ENCODE measurements at places on chromosomes 11 and 22.

- no peak for DNase-seq
Measured at GRCh38 chr11:115626414-115626813, 122.2 kb upstream of the CADM1 start.

DNA sequence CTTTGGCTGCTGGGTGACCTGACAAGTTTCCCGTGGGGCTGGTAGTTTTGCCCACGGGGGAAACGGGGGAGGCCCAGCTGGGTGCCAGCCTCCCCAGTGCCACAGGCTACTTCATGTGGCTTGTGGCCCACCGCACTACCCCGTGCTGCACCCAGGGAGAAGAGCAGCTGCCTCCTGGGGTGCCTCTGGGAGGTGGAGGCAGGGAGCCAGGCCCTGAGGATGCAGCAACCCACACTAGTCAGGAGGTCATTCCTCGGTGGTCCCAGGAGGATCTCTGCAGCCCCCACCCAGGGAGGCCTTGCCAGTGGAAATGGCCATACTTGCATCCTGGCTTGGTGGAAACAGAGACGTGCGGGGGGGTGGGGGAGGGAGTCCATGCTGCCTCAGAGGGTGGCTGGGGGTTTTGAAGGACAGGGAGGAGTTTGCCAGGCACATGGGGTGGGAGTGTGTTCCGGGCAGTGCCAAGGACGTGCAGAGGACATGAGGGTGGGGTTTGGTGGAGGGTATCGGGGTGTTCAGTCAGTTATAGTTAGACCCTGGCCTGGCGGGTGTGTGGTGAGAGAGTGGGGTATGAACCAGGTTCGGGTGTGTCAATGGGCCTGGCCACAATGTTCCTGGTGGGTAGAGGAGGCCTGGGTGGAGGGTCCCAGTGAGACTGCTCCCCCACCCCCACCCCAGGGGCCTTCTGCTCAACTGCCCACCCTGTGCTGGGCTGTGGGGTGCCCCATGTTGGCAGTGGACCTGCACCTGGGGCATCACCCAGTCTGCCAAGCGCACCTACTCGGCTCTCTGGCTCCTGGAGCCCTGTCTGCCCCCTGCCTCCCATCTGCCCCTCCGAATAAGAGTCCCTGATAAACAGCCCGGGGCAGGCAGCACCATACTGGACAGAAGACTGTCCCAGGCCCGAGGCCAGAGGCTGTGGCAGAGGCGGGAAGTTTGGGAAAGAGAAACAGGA, 3.8 kb downstream of the PIM3 start:
- peak; percentile 74 for DNase-seq

DNA sequence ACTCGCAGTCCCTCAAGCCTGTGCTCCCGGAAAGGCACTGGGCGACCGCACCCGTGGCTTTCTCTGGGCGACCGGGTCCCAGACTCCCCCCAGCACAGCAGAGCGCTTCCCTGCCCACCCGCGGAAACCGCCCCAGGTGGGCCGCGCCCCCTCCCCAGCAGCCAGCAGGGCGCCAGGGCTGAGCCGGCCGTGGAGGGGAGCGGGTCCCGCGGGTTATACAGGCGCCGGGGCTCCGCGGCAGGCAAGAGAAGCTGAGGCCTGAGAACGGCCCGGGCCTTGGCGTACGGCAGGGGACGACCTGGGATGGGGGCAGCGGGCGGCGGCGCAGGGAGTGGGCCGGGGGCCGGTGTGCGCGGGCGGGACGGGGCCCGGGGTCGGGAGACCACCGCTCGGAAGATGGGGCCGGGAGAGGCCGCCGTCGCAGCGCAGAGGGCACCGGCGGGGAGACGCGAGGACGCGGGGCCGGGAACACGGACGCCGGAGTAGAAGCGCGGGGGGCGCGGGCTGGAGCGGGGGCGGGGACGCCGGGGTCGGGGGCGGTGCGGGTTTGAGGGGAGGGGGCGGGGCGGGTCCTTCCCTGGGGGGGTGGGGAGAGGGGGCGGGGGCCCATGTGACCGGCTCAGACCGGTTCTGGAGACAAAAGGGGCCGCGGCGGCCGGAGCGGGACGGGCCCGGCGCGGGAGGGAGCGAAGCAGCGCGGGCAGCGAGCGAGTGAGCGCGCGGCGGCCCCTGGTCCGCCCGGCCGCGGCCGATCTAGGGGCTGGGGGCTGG, at the start of gene MDK:
Gene MDK (plus strand): TSS at position 622 of the 771 bp plus-strand sequence. CDS start 389 bp downstream, outside the sequence.
- peak; percentile 68 for DNase-seq

DNA sequence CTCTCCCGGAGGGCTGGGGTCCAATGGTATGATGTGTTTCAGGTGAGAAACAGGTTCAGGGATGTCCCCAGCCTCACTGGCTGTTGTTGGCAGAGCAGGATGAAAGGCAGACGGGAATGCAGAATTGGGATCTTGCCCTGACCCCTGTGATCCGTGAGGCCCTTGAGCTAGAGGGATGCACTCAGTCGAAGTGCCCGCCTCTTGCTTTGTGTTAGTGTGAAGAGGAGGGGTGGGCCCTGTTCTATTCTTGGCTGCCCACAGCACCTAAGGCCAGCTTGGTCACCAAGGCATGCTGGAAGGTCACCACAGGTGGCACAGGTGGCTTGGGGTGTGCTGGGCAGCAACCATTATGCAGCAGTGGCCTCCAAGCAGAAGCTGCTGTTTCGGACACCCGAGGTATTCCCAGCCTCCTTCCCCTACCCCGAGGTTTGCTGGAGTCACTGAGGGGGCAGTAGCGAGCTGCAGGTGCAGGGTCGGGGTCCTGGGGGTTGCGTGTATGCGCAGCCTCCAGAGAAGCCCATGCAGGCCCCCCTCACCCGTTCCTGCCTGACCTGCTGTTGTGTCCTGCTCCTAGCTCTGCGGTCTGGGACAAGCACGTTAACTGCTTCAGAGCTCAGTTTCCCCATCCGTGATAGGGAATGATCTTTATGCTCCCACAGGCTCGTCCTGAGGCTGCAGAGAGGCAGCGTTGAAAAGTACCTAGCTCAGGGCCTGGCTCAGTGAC, 13.0 kb downstream of the LRP5 start:
- DNase-seq, result no peak

DNA sequence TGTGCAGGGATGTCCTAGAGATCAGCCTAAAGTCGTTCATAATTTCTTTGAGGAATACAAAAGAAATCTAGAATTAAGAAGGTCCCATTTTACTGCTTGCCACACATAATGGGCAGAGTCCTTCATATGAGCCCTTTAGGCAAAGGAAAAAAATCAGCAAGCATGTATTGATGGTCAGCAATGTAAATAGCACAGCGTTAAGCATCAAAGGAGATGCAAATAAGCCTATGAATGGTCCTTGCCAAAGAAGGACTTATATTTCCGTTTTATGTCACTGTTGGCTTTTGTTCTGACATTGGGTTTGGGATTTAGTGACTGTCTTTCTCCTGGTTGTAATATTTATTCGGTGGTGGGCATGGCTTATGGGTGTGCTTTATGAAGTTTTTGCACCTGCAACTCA, 69.8 kb downstream of the CD44 start:
- no peak for DNase-seq

GRCh38 chr22:46421267-46421666, 85.8 kb downstream of the TRMU start:
- no peak for DNase-seq

DNA sequence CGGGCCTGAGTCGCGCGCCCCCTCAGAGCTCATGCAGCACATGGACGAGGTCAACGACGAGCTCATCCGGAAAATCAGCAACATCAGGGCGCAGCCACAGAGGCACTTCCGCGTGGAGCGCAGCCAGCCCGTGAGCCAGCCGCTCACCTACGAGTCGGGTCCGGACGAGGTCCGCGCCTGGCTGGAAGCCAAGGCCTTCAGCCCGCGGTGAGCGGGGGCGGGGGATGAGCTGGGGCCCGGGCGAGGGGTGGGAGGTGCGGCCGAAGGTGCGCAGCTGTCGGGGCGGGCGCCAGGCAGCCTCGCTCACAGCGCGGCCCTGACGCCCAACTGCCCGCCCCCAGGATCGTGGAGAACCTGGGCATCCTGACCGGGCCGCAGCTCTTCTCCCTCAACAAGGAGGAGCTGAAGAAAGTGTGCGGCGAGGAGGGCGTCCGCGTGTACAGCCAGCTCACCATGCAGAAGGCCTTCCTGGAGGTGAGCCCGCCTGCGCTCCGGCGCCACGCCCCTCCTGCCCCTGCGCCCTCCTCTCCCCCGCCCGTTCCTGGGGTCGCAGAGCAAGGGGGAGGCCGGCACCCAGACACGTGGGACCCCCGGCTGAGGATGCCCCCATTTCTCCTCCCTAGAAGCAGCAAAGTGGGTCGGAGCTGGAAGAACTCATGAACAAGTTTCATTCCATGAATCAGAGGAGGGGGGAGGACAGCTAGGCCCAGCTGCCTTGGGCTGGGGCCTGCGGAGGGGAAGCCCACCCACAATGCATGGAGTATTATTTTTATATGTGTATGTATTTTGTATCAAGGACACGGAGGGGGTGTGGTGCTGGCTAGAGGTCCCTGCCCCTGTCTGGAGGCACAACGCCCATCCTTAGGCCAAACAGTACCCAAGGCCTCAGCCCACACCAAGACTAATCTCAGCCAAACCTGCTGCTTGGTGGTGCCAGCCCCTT, 20.5 kb downstream of the EPS8L2 start:
- DNase-seq, result no peak

GRCh38 chr22:29092243-29092642, 19.4 kb downstream of the KREMEN1 start:
- DNase-seq, result no peak
